ENCODE measurements at places on chromosomes 3 and 15.

DNA sequence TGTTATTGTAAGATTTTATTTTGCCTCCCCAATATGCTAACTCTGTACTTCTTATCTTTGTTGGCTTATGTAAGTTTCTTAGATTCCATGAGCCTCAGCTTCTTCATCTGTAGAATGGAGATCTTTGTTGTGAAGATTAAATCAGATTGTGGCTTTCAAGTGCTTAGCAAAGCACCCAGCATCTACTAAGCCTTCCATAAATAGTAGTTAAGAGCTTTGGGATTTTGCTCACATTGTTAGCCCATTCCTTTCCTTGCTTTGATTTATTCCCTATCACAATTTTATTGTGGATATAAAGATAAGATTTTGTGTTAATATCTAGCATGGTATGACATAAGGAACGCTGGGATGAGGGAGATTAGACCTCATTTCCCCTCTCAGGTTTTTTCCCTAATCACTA, 501.4 kb downstream of the PYDC2 start:
- no peak for DNase-seq

- DNase-seq = no peak
Observed at GRCh38 chr15:27382361-27383025, 411.5 kb downstream of the GABRG3 start.

GRCh38 chr3:12750658-12751071, 8.4 kb downstream of the TMEM40 start:
- DNase-seq = no peak

GRCh38 chr15:77044228-77045042, 26.5 kb downstream of the TSPAN3 start:
- no peak for DNase-seq

DNA sequence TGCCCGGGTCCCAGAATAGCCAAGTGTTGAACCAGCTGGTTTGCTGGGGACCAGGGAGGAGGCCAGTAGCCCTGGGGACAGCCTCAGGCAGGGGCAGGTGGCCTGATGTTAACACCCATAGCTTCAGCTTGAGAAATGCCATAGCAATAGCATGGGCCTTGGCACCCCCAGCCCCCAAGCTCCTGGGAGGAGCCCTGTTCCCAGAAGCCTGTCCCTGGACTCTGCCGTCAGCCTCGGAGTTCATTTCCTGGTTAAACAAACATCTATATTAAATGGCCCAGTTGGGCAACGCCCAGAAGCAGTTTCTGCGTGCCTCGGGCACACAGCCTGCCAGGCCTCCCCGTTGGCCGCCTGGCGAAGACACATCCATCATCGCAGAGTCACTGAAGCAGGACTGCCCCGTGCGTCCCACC, 58.2 kb downstream of the FGD5 start:
- DNase-seq = no peak

DNA sequence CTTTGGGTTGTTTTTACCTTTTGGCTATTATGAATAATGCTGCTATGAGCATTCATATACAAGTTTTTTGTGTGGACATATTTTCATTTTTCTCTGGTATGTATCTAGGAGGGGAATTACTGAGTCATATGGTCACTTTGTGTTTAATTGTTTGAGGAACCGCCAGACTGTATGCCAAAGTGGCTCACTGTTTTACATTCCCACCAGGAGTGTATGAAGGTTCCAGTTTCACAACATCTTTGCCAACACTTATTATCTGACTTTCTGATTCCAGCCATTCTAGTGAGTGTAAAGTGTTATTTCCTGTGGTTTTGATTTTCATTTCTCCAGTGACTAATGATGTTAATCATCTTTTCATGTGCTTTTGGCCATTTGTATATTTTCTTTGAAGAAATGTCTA, 51.8 kb downstream of the CMTM7 start:
- no peak for DNase-seq

- DNase-seq = no peak
Observed at GRCh38 chr3:15277861-15278500, 54.4 kb downstream of the SH3BP5 start.

GRCh38 chr3:143825513-143825912, 22.8 kb downstream of the SLC9A9 start:
- DNase-seq = no peak

GRCh38 chr3:196195664-196196265, 15.4 kb downstream of the ZDHHC19 start:
- no peak for DNase-seq

DNA sequence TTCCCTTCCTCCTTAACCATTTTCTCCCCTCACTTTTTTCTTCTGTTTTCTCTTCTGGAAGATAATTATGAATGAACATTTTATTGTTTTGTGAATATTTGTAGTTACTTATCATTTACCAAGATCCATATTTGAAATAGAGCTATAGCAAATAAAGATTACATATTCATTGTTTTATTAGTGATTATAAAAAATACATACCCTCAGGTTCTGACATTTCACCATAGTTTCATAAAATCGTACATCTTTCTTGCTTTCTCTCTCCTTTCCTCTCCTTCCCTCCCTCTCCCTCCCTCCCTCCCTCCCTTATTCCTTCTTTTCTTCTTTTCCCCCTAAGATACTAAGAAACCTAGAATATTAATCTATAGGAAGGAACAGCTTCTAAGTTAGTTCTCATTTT, 410.9 kb upstream of the GOLIM4 start:
- no peak for DNase-seq

DNA sequence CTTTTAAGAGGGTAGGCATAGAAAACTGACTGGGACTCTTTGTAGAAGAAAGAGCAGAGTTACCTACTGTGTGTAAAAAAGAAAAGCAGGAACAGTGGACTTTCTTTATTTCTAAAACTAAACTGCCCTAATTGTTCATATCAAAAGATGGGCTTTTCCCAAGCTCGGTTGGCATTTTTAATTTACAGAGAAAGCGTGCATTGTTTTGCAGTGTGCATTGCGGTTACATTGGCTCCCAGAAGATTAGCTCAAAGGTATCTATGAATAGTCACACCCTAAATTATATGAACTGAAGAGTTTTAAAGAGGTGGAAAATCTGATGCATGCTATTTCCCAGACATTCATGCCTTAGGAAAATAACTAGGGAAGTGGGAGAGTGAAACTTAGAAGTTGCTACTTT, 36.5 kb downstream of the MITF start:
- DNase-seq = no peak

DNA sequence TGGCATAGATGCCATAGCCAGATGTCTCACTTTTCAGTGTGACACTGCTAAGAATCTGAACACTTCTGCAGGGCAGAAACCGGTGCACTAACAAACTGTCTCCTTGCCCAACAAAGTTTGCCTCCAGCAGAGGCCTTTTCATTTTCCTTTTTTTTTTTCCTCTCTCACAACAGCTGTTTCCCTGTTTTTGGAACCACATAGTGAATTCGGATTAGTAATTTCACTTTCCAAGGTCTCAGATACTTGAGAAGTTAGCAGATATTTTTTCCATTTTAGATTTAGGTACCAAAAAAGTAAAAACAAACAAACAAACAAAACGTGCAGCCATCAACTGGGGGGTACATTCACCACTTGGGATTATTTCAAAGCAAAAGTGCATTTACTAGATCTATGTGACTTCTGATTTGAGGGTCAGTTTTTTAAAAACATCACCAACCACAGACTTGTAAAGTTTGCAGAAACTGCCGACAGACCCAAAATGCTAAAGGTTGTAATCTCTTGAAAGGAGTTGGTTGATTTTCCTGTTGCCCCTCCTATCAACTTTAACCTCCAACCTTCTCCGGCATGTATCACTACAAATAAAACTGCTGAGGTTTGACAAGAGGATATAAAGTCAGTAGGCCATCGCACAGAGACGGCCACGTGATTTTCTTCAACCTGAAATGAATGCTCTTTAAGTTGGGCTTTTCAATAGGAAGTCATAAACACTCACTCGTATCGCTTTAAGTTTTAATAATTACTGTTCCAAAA, 169.1 kb downstream of the CDIN1 start:
- DNase-seq = no peak

DNA sequence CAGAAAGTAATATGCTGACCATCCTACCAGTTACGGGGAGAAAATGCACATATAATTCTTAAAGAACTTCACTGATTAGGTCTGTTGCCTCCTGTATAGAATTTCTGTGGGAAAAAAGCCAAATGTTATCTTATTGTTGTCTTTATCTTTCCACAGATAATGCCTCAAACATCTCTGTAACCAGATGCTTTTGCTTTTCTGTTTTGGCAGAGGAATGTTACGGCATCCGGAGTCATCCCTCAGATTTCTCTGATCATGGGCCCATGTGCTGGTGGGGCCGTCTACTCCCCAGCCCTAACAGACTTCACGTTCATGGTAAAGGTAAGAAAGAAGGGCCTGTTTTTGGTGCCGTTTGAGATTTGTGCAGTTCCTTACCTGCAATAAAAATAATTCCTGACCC, 33.5 kb downstream of the PCCB start:
- DNase-seq = no peak

DNA sequence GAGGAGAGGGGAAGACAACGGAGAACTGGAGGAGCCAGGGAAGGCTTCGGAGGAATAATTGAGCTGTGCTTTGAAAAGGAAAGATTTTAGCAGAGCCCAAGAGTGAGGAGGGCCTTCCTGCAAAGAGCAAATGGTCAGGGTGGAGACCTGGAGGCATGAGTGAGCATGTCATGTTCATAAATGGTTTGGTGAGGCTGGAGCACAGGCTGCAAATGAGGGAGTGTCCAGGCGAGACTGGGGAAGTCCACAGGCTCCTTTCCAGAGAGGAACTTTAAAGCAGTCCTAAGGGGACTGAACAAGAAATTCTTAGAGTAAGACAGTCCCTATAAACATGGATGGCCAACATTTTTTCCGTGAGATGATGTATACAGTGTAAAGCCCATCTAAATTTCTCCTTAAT, 108.8 kb downstream of the THSD4 start:
- no peak for DNase-seq

GRCh38 chr15:58472821-58473581, 41.2 kb downstream of the LIPC start:
- no peak for DNase-seq

- no peak for DNase-seq
Observed at GRCh38 chr15:89513284-89513683, 16.9 kb upstream of the RHCG start.

- DNase-seq = no peak
Observed at GRCh38 chr3:149815728-149816127, 2.7 kb downstream of the RNF13 start.
